ENCODE measurements at places on chromosomes 6 and 20.

DNA sequence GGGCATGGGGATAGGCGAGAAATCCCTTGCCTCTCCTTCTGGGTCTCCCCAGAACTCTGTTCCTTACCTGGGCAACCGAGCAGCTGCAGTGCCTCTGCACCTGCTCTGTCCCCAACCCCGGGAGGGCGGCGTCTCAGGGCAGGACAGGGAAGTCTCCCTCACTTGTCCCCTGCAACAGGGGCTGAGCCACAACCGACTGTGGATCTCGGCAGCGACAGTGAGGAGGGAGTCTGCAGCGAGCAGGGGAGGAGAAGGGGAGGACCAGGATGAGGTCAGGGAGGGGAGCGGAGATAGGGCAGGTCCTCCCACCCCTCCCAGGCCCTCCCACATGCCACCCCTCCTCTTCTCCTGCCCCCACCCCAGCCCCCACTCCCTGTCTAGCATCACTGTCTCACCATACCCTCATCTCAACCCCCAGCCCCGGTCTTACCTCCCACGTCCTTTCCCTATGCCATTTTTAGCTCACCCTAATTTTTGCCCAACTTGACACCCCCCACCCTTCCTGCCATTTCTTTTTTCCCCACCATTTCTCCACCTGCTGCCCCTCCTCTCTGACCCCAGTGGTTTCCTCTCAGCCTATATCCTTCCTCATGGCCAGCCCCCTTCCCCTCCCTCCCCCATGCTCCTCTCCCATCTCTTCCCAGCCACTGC, at the start of gene TNXB:
Gene TNXB (minus strand): TSS at position 225 of the 651 bp plus-strand sequence. CDS start 11,140 bp downstream, outside the sequence.
- no peak for DNase-seq

- DNase-seq = peak; percentile 54
Observed at GRCh38 chr20:47878601-47879027, 93.3 kb upstream of the SULF2 start.

- no peak for DNase-seq
Observed at GRCh38 chr20:57259121-57259937, 7.1 kb downstream of the BMP7 start.

DNA sequence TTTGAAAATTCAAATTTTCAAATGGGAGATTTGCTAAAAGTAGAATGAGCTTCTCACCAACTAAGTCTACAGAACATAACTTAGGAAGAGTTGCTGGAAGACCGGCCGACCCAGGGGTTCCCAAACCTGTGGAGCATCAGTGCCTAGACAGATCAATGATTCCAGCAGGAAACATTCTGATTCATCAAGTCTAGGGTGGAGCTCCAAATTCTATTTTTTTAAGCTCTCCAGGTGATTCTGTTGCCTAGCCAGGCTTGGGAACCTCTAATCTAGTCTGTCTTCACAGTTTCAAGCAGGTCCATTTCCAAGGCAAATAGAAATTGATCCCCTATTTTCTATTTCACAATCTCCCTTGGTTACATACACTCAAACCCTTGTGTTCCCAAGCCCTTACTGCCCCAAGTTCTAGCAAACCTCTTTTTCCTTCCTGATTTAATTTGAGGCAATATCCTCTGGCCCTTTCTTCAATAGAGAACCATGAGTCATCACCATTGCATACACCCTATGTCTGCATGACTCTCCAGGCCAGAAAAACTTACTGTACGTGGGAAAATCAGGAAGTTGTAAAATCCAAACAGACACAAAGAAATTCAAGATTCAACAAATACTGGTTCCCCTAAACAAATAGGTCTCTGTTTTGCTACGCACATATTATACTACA, 8.9 kb downstream of the ATXN1 start:
- no peak for DNase-seq

DNA sequence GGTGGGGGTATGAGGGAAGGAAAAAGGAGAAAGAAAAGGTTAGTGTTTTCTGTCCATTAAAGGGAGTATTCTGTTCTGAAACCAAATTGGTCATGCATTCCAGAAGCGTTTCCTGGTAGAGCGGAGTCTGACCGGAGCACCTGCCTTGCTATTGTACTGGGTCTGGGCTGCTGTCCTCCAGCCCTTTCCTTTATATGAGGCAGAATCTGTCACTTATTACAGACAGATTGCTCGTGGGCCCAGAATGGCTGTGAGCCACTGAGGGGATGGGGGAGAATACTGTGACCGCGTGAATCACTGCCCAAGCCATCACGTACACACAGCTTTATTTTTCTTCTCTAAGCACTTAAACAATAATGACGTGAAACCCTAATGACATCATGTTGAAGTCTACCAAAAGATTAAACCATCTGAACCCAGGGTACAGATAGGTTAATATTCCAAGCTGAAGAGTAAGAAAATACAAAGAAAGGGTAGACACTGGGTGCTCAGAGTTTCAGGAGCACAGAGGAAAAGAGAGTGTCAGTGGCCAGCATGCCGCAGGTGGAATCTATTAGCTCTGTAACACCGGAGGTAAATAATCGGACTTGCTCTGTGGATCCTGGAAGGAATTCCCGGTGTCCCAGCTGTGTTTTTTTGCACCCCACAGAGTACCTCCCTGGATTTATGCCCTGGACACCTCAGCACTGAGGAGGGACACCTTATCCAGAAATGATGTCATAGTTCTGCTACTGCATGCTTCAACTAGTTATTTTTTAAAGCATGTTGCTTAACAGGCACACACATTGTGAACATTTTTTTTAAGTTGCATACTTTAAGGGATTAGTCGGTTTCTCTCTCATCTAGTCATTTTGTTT, 573.3 kb downstream of the PKHD1 start:
- DNase-seq = no peak

DNA sequence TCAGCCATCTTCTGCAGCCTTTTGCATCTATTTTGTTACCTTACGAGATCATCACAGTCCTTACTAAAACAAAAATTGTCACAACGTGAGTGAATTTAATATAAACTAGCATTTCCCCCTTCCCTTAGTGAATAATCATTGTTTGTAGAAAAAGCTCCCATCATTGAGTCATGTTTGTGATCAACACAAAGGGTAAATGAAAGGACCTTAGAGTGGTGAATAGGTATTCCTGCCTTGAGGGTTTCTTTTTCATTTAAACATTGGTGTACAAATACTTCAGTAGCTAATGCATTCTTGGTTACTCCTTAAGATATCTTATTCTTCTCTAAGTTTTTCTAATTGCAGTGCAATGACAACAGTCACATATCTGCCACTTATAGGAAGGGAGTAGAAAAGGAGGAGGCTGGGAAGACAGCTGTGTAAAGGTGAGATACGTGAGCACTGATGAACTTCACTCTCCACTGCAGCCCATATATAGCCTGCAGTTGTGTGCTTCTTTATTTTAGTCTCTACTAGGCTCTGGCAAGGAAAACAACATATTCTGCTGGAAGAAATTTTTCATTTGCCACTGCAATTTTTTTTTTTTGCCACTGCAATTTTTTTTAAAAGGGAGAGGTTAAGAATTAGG, 27.8 kb downstream of the ADGRG6 start:
- no peak for DNase-seq

DNA sequence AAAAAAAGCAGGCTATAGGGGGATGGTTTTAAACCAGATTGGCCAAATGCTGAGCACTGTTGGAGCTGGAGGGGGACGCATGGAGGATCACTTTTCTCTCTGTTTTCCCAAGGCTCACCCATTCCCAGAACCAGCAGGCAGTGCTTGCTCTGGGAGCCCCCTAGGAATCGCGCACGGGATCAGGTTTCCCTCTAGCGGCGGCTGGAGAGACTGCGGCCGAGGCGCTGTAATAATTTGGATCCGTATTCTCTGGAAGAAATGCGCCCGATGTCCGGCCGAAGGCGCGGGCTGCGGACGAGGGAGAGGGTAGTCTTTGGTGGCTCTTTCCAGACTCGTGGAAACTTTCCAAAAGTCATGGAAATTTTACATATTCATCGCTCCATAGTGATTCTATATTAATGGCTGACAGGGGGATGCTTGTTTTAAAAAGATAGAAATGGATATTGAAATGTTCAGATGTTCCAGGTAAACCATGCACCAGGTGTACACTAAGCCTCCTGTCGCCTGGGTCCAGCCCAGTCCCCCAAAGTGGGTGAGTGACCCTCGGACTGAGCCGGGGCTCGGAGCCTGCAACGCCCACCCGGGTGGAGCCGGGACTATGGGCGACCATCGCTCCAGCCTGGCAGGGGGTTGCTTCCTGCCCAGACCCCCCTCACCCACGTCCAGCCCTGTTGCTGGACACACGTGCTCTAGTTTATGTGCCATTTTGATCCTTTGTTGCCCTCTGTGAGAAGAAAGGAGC, 78.7 kb upstream of the PHACTR3 start:
- peak; percentile 66 for DNase-seq

GRCh38 chr20:36462440-36463211, 78.7 kb upstream of the MYL9 start:
- no peak for DNase-seq

DNA sequence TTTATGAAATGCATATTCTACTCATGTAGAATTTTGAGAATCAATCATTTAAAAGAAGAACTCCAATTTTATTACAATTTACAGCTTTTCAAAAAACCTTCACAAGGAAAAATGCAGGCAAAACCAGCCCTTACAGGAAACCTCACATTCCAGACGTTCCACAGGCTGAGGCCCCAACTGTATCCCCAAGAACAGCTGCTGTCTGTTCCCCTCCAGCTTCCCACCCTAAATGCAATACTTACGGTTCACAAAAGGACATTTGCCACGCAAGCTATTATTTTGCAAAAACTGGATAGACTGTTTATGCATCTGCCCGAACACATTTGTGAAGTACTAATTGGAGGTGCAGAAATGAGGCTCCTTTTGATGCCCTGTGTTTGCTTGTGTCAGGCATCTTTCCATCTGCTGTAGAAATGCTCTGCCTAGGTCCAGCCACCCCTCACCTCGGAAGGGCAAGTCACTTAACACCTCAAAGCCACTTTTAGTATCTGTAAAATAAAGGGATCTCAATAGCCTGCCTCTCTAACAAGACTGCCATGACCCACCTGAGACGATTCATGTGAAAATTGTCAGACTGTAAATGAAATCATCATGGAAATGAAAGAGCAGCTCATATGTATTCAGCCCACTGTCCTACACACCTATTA, 26.5 kb downstream of the PDE10A start:
- DNase-seq = no peak

- DNase-seq = no peak
Observed at GRCh38 chr20:32240205-32240604, 32.5 kb downstream of the POFUT1 start.

DNA sequence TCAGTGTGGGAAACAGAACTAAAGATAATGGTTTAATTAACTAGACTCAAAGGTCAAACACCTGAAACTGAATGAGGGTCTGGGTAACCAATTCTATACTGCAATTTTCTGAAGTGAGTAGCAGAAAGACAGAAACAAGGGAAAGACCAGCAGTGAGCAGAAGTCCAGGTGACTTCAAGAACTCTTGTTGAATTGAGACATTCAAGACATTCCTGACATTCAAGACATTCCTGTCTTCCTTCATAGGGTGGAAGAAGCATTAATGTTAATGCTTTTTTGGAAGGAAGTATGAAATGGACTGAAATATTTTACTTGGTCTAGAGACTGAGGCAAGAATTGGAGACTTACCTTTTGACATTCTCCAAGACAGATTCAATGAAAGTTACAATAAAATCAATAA, 529.9 kb upstream of the MMS22L start:
- no peak for DNase-seq

DNA sequence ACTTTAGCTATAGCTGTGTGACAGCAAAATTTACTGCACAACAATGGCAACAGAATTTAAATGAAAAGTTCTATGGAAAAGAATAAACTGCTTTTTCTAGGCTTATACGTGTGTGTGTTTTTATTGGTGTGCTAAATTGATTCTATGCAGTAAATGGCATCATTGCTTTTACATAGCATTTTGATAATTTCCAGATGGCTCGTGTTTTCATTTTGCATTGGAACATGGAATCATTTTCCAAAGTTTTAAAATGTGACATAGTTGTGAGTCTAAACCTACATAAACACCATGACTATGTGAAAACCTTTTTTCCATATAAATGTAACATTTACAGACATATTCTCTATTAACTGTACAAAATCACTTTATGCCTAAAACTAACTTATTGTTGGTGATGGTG, 127.8 kb downstream of the SIM1 start:
- no peak for DNase-seq

GRCh38 chr6:19934996-19935591, 97.9 kb downstream of the ID4 start:
- DNase-seq = no peak

Data from 8988T (cell line).